ENCODE measurements at places on chromosomes 6 and 20. TPM values are rescaled to one million over a fixed set of nuclear protein-coding genes. Genes with fewer than 3 reads are reported as not detected.

- DNase-seq = no peak
Measured at GRCh38 chr6:54320871-54321270, 12.6 kb downstream of the TINAG start.

GRCh38 chr6:1679688-1680068 is 70.0 kb downstream of the FOXC1 start:
- DNase-seq = no peak

TFAP2A gene
- 0.44 TPM for total RNA-seq

- DNase-seq = no peak
Measured at GRCh38 chr6:148761527-148762011, 14.7 kb downstream of the UST start.

TNXB gene
- 158 TPM for total RNA-seq

DNA sequence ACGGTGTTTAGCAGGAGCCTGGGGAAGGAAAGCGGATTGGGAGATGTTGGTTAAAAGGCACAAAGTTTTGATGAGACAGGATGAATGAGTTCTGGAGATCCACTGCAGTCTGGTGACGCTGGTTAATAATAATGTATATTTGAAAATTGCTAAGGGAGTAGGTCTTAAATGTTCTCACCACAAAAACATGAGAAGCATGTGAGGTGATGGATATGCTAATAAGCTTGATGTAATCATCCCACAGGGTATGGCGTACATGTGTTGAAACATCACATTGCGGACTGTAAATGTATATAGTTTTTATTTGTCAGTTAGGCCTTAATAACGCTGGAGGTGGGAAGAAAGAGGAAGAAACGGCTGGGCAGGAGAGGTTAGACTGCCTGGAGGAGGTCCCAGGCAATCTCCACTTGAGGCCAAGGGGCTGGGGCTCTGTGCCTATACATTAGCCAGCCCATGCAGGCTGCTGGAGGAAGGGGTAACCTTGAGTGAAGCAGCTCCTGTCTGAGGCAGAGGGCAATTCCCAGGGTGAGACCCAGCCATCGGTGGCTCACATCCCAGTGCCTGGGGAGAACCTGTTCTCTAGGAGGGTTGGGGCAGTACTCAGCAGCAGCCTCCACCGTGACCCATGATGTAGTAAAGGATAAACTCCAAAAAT is 188.2 kb upstream of the QKI start:
- DNase-seq = no peak

SMPDL3A gene
- total RNA-seq = 4.7 TPM

TRDN gene
- total RNA-seq = 174 TPM

DNA sequence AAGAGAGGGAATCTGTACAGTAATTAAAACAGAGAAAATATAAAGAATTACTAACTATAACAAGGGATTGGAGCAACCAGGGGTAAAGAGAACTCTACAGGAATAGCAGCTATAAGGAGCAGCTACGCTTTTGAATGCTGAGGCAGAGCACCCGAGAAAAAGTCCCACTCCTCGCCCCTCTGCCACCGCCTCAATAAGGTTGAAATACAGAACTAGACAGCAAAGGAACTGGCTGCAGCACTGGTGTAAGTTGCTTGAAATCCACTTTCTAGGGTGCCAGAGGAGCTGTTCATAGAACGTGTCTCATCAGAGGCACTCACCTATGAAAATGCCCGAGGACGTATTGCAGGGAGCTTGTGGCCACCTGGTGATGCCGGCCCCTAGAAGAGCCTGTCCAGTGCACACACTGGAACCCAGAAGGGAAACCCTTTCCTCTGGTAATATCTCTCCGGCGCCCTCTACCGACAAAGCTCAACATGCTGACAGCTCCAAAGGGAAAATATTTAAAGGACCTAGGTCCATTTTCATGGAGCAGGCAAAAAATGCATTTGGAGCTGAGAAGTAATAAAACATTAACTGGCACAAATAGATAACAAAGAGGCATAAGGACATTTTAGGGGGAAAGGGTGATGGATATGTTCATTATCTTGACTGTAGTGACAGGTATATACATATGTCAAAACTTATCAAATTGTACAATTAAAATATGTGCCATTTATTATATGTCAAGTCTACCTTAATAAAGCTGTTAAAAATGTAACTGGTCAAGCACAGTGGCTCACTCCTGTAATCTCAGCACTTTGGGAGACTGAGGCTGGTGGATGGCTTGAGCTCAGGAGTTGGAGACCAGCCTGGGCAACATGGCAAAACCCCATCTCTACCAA is 137.4 kb upstream of the HDAC2 start:
- peak; percentile 67 for DNase-seq

- no peak for DNase-seq
Measured at GRCh38 chr6:35774116-35774794, 2.1 kb upstream of the CLPSL2 start.

Measured in left cardiac atrium (tissue), 4 donors.